Epithelial cell of proximal tubule (primary cell): ENCODE measurements at places on chromosomes 2 and 18. TPM values are rescaled to one million over a fixed set of nuclear protein-coding genes. Genes with fewer than 3 reads are reported as not detected.

The SULT1C3 gene
- total RNA-seq = not detected in 2 replicates

The STON1 gene
- total RNA-seq = 0.51 and 2.0 TPM in 2 replicates

The GKN1 gene
- not detected in 2 replicates for total RNA-seq

The ANTXR1 gene
- total RNA-seq = 7.8 and 14.5 TPM in 2 replicates

The ADGRF3 gene
- 0.69 TPM in 1 of 2 replicates, not detected in the other for total RNA-seq

The HOXD10 gene
- total RNA-seq = 14.3 and 18.8 TPM in 2 replicates

The CCDC85A gene
- total RNA-seq = 0.07 and 0.17 TPM in 2 replicates

DNA sequence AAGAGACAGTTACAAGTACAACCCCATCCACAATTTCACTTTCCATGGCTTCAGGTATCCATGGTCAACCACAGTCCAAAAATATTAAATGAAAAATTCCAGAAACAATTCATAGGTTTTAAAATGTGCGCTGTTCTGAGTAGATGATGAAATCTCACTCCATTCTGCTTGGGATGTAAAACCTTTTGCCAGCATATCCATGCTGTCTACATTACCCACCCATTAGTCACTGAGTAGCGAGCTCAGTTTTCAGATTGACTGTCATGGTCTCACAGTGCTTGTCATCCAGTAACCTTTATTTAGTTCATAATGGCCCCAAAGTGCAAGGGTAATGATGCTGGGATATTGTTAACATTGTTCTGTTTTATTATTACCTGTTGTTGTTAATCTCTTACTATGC lies 40.5 kb downstream of the SMAD4 start:
- DNase-seq = no peak

DNA sequence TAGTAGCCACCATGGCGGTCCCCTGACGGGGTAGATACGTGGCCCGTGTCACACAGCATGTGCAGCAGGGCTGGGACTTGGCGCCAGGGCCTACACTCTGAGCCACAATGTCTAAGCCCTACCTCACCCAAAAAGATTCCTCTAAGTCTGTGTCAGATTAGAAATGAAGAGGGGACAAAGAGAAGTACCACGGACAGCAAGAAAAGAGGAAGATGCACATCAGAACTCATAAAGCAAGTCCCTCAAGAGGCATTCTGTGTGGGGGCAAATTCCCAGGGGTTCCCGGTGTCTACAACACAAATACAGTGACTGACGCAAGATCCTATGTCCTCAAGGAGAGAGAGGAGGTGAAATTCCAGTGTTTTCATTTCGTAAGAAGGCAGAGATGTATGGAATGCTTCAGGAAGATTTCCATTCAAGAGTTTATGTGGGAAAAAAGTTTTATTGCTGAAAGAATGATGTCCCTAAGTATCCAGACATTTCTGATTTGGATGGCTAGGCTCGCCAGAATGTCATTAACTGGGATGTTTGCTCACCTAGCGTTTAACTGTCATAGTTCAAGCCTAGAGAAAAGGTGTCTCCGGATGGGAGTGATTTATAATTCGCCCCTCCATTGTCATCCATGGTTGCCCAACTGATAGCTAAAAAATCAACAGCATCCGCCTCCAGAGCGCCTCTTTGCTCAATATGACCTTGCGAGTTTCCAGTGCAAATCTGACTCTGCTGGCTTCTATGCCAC lies 75.6 kb upstream of the CHMP1B start:
- DNase-seq = no peak

DNA sequence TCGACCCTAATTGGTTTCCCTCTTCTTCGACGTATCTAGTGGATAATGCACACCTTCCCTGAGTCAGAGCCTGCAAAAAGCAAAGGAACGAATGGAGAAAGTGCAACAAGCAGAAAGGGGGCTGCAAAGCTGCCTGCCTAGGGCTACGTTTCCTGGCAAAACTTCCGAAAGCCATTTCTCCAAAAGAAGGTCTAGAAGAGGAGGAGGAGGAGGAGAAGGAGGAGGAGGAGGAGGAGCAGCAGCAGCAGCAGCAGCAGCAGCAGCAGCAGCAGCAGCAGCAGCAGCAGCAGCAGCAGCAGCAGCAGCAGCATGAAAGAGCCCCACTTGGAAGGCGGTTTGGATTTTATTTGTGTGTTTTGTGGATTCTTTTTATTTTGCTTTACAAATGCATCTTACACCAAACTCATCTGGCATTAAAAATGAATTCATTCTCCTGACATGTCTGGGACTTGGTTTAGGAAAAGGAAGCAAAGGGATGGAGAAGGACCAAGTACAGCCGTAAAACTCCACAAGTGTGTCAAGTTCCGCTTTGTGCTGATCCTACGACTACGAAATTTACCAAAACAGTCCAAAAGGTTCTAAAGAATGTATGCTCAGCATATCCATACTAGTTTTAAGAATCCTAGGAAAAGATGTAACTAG lies 2.0 kb downstream of the TCF4 start:
- no peak for DNase-seq

DNA sequence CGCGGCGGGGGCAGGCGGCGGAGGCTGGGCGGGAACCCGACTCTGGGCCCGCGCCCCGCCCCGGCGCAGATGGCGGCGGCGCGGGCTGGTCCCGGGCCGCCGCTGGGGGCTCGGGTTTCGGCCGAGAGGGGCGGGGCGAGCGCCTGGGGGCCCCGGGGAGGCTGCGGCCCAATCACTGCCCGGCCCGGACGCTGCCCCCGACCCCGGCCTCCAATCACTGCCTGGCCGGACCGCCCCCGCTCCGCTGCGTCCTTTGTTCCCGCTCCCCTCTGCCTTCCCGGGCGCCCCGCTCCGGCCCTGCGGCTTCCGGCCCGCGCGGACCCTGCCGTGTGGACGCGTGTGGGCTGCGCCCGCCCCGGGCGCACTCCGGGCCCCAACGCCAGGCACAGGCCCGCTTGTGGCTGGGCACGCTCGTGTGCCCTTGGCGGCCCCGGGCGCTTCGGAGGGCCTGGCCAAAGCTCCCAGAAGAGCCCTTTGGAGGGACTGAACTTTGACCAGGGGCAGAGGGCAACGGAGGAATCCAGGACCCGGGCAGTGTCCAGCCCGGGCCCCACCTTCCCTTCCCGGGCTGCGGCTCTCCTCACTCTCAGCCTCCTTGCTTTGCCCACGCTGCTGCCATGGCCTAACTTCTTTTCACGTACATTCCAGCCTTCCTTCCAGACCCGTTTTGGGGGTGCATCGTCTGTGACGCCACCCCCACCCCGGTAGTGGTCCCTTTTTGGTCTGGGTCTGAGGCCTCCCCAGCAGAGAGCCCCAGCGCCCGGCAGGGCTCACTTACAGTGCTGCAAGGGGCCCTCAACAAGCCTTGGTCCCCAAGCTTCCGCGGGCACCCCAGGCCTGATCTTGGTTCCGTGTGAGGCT lies 27.1 kb upstream of the PTMA start:
- DNase-seq = no peak

GRCh38 chr2:27946530-27947060 lies 56.1 kb downstream of the BABAM2 start:
- no peak for DNase-seq
